ENCODE measurements at places on chromosomes 16 and 17.

- no peak for DNase-seq
These were observed 7.0 kb downstream of the KRT10 start for GRCh38 chr17:40815381-40815780.

DNA sequence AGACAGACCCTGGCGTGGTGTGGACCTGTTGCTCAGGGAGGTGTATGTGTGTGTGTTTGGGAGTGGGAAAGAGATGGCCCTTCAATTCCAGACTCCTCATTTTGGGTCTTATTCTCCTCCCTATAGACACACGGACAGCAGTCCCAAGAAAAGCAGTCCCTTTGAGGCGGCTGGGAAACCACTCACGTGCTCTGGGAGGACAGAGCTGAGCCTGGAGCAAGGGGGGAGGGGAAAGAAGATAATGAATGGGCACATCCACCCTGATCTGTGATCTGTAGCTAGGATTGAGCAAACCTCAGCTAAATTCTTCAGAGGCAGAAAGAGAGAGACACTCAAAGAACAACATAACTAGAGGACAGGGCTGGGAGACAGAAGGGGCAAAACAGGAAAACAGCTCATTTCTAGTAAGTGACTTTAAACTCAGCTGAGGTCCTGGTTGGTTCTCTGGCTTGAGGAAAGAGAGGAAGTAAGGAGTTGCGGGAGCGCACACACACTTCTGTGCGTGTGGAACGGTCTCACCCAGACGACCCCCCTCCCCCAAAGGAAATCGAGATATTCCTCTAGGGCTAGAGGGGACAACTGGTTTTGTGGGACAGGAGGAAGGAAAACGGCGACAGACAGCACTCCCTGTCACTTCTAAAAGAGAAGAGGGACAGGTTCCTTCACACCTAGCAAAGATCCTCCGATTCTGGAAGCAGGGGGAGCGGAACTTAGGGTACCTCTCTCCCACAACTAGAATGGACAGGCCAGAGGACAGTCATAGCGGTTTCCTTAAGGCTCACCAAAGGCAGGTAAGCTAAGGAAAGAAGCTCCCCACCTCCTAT is 658 bp downstream of the RAB5C start:
- DNase-seq: no peak

DNA sequence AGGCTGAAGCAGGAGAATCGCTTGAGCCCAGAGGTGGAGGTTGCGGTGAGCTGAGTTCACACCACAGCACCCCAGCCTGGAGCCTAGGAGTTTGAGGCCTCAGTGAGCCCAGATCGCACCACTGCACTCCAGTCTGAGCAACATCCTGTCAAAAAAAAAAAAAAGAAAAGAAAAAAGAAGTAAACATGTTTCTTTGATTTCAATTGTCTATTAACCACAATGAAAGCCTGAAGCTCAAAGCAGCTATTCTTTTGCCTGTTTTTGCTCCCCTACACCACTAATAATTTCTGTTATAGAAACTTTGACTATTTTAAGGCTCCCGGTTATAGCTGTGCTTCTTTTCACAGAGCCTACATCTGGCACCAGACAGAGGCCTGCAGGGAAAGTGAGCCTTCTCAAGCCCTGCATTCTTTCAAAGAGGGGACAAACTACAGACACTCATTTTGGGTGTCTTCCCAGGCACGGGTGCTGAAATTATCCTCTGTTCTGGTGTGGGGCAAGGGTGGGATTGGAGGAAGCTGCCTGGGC is 14.2 kb upstream of the SLC52A1 start:
- DNase-seq: no peak

- DNase-seq: no peak
These were observed 17.6 kb upstream of the CBX2 start for GRCh38 chr17:79760197-79760906.

GRCh38 chr17:44935116-44935515 is 12.5 kb downstream of the KIF18B start:
- DNase-seq: no peak

DNA sequence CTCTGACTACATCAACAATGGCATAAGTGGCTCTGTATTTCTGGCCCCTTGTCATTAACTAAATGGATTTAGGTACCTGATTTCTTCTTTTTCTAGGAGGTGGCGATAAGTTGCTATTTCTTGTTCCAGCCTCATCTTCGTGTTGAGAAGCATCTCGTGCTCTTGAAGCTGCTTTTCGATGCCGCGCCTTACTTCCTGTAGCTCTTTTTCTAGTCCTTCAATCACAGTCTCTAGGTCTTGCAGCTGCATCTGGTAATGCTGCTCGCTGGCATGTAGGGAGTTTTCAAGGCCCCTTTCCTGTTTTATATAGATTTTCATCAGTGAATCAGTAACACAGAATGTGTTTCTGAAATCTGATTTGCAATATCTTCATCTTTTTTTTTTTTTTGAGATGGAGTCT is 5.1 kb downstream of the KRT222 start:
- DNase-seq: no peak

- DNase-seq: no peak
These were observed 250.4 kb upstream of the PMFBP1 start for GRCh38 chr16:72422308-72422897.

DNA sequence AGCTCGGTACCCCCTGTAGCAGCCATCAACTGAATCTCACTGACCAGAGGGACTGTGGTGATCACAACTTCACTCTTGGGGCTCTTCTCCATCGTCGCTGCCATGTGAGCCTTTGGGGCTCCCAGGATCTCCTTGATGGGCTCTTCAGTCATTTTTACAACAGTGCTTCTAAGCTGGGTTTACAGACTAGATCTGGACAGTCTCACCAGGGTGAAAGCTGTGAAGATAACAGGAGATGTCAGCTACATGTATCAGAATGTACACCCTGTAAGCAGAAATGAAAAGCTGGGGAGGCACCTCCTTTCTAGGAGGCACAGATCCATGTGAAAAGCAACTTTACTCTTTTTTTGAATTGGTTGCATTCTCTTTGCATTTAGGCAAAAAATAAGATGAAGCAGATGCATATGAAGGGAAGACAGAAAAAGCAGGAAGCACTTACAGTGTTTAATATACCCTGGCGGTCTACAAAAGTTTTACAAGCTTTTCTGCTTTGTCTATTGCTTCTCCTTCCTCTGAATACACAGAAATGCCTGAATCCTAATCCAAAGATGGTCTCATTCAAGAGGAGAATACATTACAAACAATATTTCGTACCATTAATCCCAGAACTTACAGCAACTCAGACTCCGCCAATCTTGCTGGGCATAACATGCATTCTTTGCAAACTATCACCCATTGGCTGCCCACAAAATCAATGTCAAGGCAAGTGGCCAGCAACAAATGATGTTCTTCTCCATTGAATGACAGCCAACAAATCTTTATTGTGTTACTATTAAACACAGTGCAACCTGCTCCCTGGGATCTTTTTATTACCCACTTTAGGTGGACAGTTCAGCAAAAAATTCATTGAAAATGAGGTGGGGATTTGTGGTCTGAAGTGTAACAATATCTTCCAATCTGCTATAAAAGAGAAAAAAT is 1.5 kb downstream of the TMEM100 start:
- DNase-seq: no peak

- no peak for DNase-seq
These were observed 8.9 kb upstream of the SLC5A11 start for GRCh38 chr16:24836836-24837235.

DNA sequence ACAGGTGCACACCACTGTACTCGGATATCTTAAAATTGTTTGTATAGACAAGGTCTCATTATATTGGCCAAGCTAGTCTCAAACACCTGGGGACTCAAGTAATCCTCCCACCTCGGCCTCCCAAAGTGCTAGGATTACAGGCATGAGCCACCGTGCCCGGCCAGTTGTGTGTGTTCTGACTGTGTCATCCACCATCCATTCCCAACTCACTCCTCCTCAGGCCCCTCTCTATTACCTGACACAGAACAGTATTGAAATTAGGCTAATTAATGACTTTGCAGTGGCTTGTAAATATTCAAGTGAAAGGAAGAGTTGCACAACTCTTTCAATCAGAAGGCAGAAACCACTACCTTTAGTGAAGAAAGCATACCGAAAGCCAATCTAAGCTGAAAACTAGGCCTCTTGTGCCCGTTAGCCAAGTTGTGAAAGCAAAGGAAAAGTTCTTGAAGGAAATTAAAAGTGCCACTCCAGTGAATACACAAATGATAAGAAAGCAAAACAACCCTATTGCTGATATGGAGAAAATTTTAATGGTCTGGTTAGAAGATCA is 28.7 kb downstream of the GOSR1 start:
- no peak for DNase-seq

DNA sequence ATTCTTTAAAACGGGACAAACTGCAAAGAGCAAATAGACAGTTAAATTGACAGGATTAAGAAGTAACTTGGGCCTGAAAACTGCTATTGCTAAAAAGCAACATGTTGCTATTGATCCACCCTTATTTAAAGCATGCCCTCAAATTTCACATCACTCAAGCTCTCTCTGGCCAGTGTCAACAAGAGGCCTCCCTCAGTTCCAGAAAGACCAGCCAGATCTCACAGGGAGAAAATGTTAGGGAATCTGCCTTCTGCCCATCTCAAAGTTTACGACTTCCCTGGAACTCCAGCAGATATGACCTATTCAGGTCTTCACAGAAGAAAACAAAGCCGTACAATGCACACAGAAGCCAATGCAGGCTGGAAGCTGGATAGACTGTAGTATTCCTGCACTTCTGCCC is 8.9 kb downstream of the CFAP20 start:
- no peak for DNase-seq

- no peak for DNase-seq
These were observed 22.8 kb downstream of the TEX2 start for GRCh38 chr17:64240261-64240740.

DNA sequence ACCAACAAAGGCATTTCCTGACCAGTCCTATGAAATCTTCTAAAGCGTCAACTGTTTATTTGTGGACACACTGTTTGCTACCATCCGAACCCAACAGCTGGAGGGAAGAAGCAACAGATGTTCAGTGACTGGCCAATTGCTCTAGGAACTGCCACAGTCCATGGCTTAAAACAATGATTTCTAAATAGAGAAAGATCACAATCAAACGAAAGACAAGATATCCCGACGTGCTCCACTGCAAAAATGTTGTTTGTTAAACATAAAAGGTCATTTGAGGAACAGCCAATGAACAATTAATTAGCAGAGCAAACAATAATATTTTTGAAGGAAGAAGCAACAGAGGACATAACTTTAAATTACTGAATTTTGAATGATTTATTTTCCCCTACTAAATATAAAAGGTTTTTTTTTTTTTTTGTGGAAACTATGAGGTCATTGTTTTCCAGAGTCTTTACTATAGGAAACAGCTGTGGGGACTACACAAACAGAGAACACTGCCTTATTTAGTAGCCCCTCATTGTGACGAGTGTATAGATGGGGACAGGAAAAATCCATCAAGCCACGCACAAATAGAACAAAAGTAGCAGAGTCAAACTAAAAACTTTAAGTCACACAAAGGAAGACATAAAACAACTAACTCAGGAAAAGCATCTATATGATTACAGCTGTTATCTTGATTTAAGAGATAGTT is 17.2 kb downstream of the USP31 start:
- DNase-seq: no peak

- DNase-seq: no peak
These were observed 25.8 kb downstream of the COX4I1 start for GRCh38 chr16:85825326-85825725.

- no peak for DNase-seq
These were observed 23.3 kb upstream of the CCL1 start for GRCh38 chr17:34386343-34386696.

GRCh38 chr16:56909527-56909979 is 22.4 kb upstream of the HERPUD1 start:
- no peak for DNase-seq

GRCh38 chr16:2415085-2415484 is 14.2 kb upstream of the CCNF start:
- DNase-seq: no peak

GRCh38 chr17:82031885-82032627 is 578 bp downstream of the RAC3 start:
- DNase-seq: no peak

GRCh38 chr16:24839347-24839972 is 6.3 kb upstream of the SLC5A11 start:
- DNase-seq: no peak

DNA sequence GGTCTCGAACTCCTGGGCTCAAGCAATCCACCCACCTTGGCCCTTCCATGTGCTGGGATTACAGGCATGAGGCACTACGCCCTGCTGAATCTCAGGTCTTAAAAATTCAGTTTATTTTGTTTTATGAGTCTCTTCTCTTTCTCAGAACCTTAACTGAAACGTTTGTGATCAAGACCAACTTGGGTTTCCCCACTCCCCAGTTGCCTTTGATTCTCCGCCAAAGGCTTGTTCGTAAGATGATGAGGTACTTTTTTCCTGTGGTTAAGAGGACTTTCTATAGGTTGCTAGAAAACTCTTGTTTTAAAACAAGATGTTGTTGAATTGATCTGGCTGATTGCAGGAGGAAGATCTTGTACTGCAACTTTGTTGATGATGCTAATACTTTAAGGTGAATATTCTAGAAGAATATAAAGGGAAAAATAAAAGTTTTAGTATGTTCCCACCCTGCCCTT is 11.7 kb downstream of the ABCC1 start:
- peak; percentile 73 for DNase-seq

DNA sequence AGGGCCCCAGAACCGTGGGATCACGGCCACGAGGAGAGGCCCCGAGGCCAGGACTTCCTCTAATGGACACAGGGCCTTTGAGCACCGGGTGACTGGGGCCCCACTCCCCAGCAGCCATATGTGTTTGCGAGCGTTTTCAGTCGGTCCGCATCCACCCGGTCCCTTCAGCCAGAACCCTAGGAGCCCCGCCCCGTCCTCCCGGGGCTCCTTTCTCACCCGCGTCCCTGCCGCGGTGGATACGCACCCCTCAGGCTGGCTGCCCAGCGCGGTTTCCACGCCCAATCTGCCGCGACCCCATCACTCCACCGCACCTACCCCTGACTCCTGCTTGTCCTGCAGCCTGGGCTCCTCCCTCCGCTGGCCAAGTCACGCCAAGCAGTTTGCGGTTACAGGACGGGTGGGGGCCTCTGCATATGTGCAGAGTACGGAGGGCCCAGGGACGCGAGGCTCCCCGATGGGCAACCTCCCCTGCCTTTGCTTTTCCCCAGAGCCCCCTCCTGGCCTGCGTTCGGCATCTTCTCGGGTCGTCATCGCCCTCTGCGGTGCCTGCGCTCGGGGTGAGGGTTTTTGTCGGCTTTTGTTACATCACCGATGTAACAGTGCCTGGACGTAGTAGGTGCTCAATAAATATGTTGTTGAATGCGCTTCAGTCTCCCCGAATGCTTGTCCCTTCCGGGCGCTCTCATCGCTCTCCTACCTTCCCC is 1.0 kb upstream of the TTYH2 start:
- no peak for DNase-seq

- DNase-seq: no peak
These were observed 23.6 kb upstream of the YWHAE start for GRCh38 chr17:1423456-1424135.

Measured in GM12864 (cell line).